ENCODE measurements at places on chromosomes 16 and 17.
A peak's percentile ranks its signal among the peaks of the same experiment; 100 is the strongest.

GRCh38 chr17:34357398-34357797, 1.1 kb downstream of the CCL13 start:
- no peak for DNase-seq

- DNase-seq: peak; percentile 79
Observed at GRCh38 chr17:65055708-65056638, 567 bp downstream of the GNA13 start.

DNA sequence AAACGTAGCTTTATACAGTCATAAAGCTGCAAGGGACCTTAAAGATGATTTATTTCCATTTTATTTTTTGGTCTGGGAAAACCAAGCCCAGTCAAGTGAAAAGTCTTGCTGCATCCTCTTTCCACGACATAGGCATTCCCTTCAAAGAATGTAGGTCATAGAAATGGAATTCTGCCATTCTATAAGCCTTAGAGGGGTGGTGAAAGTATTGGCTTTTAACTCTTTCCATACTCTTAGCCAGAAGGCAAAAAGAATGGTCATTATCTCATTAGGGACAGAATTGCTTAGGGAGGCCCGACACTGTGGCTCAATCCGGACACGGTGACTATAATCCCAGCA, 7.9 kb upstream of the MSL1 start:
- DNase-seq: peak; percentile 53

DNA sequence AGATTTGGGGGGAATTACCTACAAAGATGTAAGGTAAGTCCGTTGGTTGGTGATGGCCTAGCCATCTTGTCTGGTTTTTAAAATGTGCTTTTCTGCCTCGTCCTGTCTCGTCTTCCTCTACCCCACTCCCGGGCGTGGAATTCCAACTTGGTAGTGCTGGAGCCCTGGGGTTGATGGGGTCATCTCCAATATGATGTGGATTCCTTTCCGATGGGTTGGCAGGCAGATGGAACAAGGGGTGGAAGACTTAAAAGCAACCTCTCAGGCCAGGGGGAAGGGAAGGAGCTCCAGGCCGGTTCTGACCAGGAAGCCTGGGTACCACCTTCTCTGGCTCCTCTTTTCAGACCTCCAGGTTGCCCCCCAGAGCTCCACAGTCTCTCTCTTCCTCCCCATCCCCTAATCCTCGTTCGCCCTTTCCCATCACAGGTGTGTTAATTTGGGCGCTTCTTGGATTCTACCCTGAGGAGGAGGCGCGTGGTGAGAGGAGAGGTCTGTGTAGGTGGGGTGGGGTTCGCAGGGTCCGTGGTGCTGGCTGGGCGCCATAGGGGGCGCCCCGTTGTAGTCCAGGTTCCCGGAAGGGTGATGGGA, 5.1 kb upstream of the HOXB2 start:
- DNase-seq: no peak

Data from RKO (cell line).